ENCODE measurements at places on chromosomes 6 and 20. TPM values are rescaled to one million over a fixed set of nuclear protein-coding genes. Genes with fewer than 3 reads are reported as not detected.

- no peak for DNase-seq
These were observed 422.7 kb downstream of the CD83 start for GRCh38 chr6:14540276-14540675.

GRCh38 chr6:33861722-33862121 lies 57.9 kb upstream of the MLN start:
- DNase-seq, result no peak

DNA sequence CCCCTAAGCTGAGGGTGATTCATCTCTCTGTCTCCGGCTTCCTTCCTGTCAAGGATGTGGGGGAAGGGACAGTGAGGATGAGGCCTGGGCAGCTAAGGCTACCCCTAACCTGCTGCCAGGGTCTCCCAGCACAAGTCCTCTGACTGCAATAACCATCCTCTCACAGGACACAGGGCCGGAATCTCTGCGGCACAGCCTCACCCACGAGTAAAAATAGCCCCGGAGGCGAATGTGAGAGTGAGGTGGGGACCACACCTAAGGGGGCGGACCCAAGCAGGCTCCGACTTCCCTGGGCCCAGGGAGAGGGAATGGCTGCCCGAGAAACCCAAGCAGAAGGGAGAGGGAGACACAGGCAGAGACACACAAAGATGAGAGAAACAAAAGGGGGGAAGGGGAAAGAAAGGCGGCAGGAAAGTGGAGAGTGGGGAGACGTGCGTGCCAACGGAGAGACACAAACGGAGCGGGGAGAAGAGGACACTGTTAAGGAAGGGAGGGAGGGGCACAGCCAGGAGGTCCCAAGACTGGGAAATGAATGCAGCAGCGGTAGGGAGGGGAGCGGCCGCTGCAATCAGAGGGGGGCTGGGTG lies 1.4 kb downstream of the CLIC1 start:
- DNase-seq, result no peak

CFAP206 gene
- total RNA-seq, result 0.54 TPM

DNA sequence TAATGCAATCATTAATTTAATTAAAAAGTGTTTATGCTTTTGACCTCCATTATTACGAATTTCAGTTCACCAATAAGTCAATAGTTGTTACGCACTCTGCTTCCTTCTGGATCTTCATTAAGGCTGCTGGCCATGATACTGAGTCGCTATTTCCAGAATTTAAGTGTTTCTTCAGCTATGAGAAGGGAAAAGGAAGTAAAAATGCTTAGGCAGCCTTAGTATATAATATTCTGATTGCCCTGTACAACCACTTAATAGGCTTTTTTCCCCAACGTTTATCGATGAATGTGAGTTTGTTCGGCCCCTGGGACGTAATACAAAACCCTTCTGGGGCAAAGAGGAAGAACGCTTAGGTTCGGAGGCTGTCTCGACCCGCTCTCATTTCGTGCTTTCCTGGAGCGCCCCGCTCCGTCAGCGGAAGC lies 644 bp downstream of the OARD1 start:
- no peak for DNase-seq

DNA sequence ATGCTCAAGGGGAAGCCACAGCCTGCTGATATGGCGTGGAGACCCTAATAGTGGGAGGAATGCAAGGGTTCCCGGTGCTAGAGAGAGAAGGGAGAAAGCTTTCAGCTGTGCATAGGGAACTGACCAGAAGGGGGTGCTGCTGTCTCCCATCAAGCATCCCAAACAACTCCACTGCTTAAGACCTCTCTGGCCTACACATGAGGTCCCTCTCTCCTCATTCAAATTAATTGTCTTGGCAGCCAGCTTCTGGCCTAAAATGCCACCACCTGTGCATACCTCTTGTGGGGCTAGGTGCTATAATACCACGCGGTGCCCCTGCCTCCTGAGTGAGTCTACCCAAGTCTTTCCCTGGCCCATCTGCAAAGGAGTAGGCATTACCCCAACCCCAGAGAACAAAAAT lies 14.5 kb downstream of the ADISSP start:
- DNase-seq, result peak; percentile 38

ACTL10 gene
- total RNA-seq, result 0.22 TPM

DNA sequence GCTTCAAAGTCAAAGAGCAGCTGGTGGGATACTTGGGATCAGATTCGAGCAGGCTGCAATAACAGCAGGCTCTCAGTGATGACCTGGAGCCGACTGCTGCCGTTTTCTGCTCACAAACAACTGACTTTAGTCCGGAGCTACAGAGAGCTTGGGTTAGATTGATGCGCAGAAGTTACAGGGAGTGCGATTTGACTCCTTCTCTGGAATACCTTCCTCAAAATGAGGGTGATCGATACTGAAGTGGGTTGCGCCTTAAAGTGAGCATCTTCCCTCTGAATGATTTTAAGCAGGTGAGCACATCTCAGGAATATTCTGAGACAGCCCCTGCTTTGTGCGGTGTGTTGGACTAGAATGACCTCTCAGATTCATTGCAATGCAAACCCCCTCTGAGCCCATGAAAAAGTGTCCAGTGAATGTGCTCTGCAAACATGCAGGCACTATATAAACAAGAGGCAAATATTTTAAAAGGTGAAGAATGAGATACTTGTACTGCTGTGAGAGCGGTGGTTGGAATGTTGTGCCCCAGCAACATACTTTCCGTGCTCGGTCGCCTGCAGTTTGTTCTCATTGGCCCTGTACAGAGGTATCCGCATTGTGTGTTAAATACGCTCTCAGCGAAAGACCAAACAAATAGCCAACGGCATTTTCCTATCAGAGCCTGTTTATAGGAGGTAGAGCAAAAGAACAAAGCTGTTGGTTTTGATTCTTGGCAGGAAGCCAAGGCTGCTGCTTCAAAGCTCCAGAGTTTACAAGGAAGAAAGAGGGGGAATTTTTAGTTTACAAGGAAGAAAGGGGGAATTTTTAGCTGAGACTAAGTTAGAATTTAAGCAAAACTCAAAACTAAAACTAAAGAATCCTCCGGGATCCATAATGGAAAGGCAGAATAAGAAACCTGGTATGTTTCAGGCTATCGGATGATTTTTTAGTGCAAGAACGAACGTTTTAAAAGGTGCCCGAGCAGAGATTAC lies 67.7 kb downstream of the PHACTR2 start:
- peak; percentile 15 for DNase-seq

ZC3H12D gene
- 0.30 TPM for total RNA-seq

DNA sequence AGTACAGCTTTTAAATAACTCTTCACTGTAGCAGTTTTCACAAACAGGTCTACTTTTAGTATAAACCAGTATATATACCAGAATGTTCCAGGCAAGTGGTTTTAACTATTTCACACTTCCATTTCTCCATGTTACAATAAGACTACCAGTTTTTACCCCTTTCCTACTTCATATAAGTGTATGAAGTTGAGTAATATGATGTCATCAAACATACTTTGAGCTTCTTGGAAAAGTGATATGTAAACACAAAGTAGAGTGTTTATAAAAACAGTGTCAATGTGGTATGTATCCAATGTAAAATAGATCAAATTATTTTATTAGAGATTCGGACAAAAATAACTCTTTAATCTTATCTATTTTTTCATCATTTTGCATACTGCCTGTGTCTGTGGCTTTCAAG lies 2.5 kb upstream of the PAQR8 start:
- DNase-seq, result no peak

DSP gene
- total RNA-seq, result 104 TPM

GRCh38 chr6:138774370-138774769 lies 801 bp downstream of the CCDC28A start:
- DNase-seq, result no peak

DNA sequence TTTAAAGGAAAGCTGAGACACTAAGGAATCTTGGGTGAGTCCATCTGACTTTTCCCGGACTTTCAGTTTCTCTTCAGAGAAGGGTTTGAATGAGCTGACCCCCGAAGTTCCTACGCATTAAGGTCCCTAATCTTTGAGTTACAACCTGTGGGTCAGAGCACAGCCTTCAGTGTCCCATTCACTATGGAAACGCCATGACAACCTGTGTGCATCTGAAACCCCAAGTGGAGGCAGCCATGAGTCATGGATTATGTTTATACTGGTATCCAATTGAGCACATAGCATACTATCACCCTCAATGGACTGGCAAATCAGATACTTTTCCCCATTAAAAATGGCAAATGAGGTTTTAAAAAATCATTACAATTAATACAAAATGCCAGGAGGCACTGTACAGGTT lies 11.4 kb downstream of the MYLK4 start:
- no peak for DNase-seq

GRCh38 chr20:63178446-63178820 lies 37.5 kb downstream of the YTHDF1 start:
- DNase-seq, result no peak

MAFB gene
- total RNA-seq, result 0.22 TPM

GRCh38 chr6:113127786-113128419 lies 729.2 kb upstream of the MARCKS start:
- DNase-seq, result no peak

DNA sequence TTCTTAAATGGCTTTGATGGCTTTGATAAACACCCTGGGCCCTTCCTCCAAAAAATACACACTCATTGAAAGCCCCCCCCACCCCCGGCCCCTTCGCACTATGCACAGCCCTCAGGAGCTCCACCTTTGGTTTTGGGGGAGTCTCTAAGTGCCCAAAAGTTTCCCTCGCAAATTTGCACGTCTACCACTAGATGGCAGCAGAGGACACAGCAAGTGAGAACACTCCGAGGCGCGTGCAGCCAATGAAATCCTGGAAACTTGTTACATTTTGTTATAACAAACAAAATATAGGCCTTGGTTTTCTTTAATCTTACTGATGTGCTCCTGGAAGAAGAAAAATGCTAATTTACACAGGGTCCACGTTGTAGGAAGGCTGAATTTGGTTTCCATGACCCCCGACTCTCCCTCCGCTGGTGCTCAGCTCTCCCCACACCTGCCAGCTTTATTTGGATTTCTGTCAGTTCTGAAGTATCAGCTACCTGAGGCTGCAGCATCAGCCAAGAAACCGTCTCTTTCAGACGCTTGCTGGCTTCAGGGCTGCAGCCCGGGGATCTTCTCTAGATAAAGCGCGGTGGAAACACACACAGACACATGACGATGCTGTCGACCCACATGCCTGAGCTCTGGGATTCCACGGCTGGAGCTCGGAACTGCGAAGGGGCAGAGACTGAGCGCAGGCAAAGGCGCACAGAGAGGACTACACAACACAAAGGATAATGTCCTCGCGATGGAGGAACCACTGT lies 148.3 kb upstream of the RPS6KA2 start:
- DNase-seq, result peak; percentile 51

GRCh38 chr6:95546148-95546547 lies 31.2 kb upstream of the MANEA start:
- DNase-seq, result no peak

DNA sequence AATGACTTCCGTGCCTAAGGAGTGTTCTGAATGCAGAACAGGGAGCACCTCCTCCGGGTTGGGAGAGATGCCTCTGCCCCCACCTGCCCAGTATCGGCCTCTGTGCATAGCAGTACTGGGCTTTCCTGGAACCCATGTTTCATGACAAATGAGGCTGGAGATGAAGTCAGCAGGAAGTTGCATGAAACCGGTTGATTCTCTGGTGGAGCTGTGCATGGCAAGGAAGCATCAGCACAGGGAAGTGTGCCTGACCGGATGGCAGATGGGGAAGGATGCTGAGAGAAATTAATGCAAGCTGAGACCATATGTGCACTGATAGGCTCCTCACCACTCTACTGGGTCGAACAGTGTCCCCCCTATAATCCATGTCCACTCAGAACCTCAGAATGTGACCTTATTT lies 155.5 kb downstream of the CDH26 start:
- DNase-seq, result no peak

DNA sequence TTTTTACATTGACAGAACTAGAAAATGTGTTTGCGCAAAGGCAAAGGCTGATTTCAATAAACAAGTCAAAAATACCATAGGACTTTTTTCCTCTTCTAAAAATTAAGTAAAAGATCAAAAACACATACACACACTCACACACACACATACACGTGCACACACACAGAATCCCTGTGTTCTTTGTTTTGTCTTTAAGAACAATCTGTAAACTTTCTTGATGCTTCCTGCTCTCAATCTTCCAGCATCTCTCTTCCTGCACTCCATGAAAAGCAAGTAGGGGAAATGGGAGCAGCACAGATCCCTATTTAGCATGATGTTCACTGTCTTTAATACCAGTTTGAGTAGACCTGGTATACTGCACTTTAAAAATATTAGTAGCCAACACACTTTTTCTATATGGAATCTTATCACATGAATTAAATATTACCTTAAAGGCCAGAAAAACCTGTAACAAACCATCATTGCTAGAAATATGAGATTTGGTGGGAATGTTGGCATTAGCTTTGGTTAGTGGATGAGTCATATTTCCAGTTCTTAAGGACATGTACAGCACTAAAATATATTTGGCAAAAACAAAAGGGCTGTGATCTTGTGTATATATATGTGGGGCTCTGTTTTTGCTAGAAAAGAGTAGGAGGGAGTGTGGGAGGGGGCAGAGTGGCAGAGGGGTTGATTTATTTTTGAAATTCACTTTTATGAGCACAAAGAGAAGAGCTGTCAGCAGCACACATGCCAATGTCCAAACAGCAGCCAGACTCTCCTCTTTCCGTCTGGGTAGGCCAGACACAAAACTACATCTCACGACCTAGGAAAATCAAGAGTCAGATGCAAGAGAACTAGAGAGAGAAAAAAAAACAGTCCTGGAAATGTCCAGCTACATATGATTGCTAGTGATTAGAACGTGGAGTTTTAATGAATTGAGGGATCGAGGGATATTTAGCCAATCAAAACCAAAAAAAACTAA lies 4.6 kb downstream of the PTPRK start:
- no peak for DNase-seq

DNA sequence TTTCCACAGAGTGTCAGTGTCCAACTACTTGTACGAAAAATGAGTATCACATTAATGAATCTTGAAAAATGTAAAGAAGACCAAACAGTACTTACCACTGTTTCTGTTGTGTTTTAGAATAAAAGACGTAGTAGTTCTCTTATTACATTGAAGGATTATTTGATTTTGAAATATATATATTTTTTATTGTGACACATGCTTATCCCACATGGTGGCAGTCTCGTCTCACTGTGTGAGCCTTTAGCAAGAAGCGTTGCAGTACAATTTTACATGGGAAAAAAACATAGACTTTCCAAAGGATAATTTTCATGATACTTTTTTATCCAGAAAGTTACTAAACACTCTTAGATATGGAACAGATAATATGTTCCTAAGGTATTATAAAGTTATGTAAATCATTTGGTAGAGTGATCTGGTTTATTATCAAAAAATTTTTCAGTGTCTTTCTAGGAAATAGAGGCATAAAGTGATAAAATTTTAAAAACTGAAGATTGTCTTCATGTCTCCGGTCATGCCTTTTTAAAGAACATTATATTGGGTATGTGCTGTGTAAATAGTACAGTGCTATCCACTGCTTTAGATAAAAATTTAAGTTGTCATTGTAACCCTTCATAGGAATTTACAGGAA lies 117.5 kb upstream of the SAMD5 start:
- DNase-seq, result peak; percentile 21

DNA sequence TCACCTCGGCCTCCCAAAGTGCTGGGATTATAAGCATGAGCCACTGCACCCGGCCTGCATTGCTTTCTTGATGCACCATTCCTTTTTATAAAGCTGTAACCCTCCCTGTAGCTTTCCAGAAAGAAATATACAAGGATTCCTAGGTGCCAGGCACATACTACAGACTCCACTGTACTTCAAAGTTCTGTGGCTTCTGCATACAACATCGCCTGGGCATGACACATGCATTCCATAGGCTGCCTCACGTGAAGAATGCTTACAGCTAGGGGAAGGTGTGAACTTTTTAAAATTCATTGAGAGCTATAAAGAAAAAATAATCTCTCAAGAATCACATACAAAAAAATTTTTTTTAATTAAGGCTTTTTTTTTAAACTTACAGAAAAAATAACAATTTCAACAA lies 50.2 kb downstream of the TRAM2 start:
- DNase-seq, result no peak

Measured in HCT116 (cell line).